ENCODE measurements at places on chromosomes 11 and 22.

GRCh38 chr11:27471589-27472397, 797 bp downstream of the LGR4 start:
- no peak for DNase-seq

DNA sequence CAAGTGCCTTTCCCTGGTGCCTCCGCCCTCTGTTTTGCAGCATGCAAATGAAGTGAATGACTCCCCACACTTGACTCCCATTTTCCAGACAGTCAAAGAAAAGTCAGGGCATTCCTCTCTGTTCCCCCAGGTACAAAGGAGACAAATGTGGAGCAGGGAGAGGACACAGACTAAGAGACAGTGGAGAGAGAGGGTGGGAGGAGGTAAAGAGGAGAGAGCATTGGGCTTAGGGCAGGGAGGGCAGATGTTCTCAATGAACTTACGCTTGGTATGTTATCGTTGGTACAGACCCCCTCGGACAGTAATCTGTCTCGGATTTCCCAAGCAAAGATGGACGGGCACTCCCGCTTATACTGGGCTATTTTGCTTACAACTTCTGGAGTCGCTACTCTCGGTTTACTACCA, 9.8 kb downstream of the PAX6 start:
- no peak for DNase-seq

GRCh38 chr22:47059701-47060161, 297.3 kb downstream of the TBC1D22A start:
- no peak for DNase-seq

- peak; percentile 14 for DNase-seq
Observed at GRCh38 chr11:8006349-8006977, 19.3 kb downstream of the EIF3F start.

DNA sequence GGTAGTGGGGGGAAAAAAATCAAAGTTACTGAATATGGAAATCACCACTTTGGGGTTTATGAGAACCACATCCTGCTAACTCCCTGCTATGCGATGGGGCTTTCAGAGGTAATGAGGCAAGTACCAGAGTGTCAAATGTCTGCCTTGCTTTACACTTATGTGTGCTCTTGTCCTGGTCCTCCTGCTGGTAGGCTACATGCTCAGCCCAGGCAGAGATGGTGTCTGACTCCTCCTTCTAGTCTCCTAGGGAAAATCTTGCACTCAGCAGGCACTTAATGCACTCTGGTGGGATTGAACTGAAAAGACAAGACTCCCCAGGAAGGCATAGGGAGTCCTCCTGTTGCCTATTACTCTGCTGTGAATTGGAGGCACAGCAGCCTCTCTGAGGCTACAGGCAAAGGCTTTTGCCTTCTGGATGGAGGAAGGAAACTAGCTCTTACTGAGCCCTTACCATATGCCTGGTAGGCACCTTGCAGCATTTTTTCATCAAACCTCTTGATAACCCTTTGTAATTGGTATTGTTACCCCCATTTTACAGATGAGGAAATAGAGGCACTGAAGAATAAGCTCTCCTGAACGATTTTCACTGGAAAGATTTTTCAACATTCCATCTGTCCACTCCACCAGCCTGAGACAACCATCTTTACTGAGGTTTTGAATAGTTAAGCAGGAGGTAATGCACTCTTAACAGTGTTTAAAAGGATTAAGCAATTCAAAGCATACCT, 132.1 kb upstream of the PAX6 start:
- peak; percentile 22 for DNase-seq

GRCh38 chr11:12219757-12220156, 109.4 kb downstream of the MICAL2 start:
- DNase-seq: no peak

DNA sequence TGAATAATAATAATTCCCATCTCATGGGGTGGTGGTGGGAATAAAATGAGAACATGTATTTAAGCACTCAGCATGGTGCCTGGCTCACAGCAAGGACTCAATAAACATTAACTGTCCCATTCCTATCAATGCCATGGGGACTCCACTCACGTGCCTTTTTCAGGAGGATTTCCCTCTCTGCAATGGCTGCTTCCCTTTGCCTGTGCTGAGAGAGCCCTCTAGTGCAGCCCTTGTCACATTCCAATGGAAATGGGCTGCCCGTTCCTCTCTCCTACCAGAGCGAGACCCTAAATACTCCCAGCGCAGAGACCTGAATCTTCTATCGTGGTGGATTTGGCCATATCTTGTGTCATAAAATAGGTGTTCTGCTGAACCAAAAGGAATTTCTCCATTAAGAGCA, 621.5 kb upstream of the B3GAT1 start:
- no peak for DNase-seq
